ENCODE measurements at places on chromosomes 7 and 10.

DNA sequence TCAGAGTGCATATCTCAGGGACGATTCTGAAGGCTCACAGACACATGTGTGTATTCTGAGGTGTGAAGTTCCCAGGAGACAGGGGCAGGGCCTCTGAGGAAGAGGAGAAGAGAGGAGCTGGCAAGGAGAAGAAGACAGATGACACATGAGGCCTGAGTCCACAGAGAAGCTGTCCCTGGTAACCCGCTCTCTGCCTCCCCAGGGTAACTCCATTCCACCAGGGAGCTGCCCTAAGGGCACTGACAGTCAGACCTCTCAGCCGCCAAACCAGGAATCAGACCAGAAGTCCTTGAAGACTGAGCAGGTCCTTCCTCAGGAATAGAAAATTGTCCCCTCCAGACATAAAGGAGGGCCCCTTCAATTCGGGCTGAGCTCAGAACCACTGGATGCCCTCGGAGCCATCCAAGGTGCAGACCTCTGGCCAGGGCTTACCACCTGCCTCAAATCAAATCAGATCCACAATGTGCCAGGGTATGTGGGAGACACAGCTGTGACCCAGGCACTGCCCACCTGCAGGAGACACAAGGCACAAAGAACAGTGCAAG, 57.4 kb downstream of the TLL2 start:
- DNase-seq = no peak

DNA sequence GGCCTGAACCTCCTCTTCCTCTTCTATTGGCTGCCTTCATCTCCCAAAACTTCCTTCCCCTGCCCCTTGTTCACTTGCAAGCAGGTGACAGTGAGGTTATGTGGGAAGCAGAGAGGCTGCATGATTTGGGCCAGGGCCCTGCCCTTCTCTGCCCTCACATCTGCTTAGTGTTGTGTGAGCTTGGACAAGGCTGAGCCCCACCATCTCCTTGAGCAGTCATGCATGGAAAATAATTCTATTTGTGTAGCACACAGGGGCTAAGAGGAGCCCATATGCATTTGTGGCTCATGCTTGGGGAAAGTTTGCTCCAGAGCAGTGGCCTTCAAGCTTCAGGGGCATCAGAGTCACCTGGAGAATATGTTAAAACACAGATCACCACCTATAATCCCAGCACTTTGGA, 26.8 kb upstream of the AQP1 start:
- no peak for DNase-seq

DNA sequence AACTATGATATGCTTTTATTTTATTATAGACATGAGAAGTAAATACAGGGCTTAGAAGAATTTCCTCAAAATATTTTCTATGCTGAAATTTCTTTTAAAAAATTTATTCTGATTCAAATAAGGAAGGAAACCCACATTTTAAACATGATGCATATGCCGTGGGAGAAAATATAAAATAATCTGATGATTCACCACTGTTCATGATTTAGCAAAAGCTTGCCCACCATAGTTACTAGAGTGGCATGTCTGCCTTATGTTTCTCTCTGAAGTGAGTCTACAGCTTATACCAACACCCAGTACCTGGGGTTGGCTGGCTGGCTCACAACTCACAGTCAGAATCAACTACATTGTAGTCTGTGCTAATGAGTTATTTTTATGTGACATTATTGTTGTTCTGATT, 102.0 kb downstream of the GNAI1 start:
- DNase-seq = no peak

- no peak for DNase-seq
Observed at GRCh38 chr7:151406051-151406875, 3.6 kb downstream of the WDR86 start.

DNA sequence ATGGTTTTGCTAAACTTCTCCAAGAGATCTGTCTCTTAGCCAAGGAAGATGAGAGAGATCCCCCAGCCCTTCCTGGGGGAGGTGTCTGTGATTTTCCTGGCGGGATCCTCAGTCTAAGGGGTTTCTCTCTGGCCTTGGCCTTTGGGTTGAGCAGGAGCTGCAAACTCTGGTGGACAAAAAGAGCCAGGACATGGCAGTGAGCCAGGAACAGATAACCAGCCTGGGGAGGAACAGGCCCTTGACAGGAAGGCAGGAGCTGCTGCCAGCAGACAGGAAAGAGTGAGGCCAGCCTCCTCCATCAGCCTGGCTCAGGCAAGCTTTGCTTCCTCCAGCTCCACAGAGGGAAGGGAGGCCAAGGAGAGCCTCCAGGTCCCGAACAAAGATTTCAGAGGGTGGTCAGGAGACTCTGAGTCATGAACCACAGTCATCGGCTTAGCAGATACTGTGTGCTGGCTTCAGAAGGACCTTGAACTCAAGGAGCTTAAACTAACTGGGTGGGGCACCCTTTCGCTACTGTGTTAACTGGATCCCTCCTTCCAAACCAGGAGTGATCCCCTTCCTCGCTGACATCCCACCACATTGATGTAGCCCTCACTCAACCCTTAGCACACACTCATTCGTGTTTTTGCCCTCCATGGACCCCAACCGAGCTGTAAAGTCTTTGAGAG, 34.7 kb downstream of the DDIT4 start:
- DNase-seq = no peak
